ENCODE measurements at places on chromosomes 4 and X.

GRCh38 chr4:119540249-119540648, 88.4 kb downstream of the PDE5A start:
- H3K27ac ChIP-seq = no peak overlapping the region
- no peaks in the 10 kb centered on the region for H3K27me3 ChIP-seq
- no peak for DNase-seq
- no peaks in the 10 kb centered on the region for H3K4me1 ChIP-seq

DNA sequence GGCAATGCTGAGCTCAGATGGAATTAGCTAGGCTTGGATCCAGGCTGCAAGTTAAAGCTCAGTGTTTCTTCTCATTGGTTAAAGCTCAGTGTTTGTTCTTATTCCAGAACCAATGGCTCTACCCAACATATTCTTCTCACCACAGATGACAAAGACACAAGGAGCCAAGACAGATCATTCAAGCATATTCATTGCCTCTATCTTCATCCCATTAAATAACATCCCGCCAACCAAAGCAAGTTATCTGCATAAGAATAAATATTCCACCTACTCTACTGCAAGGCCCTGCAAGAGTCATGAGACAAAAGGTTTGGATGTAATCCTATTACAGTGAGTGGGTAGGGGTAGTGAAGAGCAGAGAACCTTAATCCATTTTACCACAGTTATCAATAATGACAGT, 766.5 kb downstream of the C4orf33 start:
- H3K27me3 ChIP-seq = no peaks in the 10 kb centered on the region
- no peaks in the 10 kb centered on the region for H3K4me1 ChIP-seq
- H3K4me3 ChIP-seq = no peak overlapping the region
- H3K27ac ChIP-seq = no peak overlapping the region
- no peaks in the 10 kb centered on the region for H3K36me3 ChIP-seq

- H3K27ac ChIP-seq = no peak overlapping the region
- no peaks in the 10 kb centered on the region for H3K27me3 ChIP-seq
- H3K4me1 ChIP-seq = no peaks in the 10 kb centered on the region
- DNase-seq = no peak
- no peak overlapping the region for H3K4me3 ChIP-seq
These were observed 47.6 kb downstream of the FBXW7 start for GRCh38 chr4:152488246-152488645.

- H3K4me1 ChIP-seq = no peaks in the 10 kb centered on the region
- H3K27ac ChIP-seq = no peak overlapping the region
- no peaks in the 10 kb centered on the region for H3K36me3 ChIP-seq
- no peak overlapping the region for H3K4me3 ChIP-seq
- no peak for DNase-seq
- no peaks in the 10 kb centered on the region for H3K27me3 ChIP-seq
These were observed 40.6 kb upstream of the IL21 start for GRCh38 chr4:122661176-122662160.

GRCh38 chr4:41281038-41281634, 24.4 kb downstream of the UCHL1 start:
- no peaks in the 10 kb centered on the region for H3K4me1 ChIP-seq
- no peak for DNase-seq
- no peaks in the 10 kb centered on the region for H3K36me3 ChIP-seq
- no peak overlapping the region for H3K27ac ChIP-seq
- H3K27me3 ChIP-seq = peaks cover 27% of the 10 kb centered on the region
- H3K4me3 ChIP-seq = no peak overlapping the region

DNA sequence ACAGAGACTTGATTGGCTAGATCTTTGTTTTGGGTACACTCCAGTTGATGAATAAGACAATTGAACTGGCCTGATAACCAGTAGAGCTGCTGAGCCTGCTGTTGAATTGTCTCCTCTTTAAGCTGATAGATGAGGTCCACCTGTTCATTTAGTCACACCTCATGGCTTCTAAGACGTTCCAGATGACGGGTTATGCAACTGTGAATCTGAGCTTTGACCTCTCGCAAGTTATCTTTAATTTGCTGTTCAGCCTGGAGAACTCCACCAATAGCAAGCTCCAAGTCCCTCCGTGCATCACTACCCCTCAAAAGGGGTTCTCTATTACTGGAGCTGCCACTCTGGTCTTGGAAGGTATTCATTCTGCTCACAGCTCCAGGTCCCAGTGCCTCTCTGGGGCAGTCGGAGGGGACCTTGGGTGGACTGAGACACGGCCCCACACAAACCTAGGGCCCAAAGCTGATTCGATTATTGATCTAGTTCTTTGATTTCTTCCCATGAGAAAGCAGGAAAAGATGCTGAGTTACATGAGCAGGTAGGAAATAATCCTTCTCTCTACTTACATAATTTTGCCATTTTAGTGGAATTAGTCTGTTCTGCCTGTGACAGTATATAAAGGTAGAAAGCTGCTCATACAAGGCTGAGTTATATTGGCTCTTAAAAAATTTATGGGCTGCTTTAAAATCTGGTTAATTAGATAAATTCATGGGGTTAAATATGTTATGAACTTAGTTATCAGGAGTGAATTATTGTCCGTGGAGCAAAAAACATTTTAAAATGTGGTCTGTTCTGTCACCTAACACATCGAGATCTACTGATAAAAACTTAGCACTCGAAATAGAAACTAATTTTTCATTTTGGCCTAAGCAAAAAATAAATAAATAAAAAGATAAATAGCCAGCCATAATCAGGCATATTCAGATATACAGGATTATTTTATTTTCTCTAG, 6.8 kb downstream of the MMAA start:
- no peak overlapping the region for H3K27ac ChIP-seq
- H3K27me3 ChIP-seq = no peaks in the 10 kb centered on the region
- no peak overlapping the region for H3K4me3 ChIP-seq
- no peak for DNase-seq

DNA sequence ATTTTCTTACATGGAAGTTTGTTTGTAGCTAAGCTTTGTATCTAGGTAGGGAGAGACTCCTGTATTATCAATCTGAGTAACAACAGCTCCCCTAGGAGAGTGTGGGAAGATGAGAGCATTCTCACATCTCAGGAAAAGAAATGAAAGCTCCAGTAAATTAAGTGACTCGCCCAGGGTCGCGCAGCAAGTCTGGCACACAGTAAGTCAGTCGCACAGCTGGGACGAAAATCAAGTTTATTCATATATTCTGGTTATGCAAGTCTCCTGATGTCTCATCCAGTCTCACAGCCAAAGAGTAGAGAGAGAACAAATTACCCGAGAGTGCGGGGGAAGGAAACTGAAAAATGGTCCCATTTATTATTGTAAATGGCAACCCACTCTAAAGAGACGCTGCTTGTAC, 216.1 kb downstream of the STK32B start:
- no peaks in the 10 kb centered on the region for H3K36me3 ChIP-seq
- no peak for DNase-seq
- no peaks in the 10 kb centered on the region for H3K27me3 ChIP-seq
- H3K27ac ChIP-seq = no peak overlapping the region
- H3K4me3 ChIP-seq = no peak overlapping the region

GRCh38 chrX:106672527-106672926, 54.0 kb upstream of the RNF128 start:
- no peak for DNase-seq
- no peaks in the 10 kb centered on the region for H3K27me3 ChIP-seq
- no peak overlapping the region for H3K4me3 ChIP-seq
- no peak overlapping the region for H3K27ac ChIP-seq
- H3K4me1 ChIP-seq = no peaks in the 10 kb centered on the region

DNA sequence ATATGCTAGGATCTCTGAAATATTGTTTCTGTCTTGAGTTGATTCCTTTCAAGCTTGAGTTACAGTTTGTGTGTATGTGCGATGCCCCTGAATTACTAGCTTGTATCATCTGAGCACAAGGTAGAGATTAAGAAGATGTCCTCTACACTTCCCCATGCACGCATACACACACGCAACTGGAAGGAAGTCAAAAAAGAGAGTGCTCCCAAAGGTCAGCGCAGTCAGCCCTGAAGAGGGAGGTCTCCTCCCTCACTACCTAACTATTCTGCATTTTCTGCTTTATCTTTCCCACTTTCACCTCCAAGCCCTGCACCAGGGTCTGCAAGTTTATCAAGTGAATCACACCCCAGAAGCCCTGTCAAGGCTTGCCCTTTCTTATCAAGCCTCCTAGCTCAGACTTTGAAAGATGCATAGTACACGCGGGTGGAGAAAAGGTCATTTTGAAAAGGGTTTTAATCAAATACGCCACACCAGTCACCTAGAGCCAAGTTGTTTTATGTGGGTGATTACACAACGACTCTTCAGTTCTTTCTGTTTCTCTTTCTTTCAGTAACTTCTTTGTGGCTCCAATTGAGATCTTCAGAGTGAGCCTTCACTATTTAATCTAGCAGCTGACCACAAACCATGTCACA, 127.7 kb downstream of the ASB9 start:
- H3K27me3 ChIP-seq = peaks cover 4% of the 10 kb centered on the region
- no peaks in the 10 kb centered on the region for H3K36me3 ChIP-seq
- no peaks in the 10 kb centered on the region for H3K4me1 ChIP-seq
- no peak overlapping the region for H3K27ac ChIP-seq
- no peak for DNase-seq

GRCh38 chrX:31319586-31319985, 247.7 kb upstream of the FTHL17 start:
- no peaks in the 10 kb centered on the region for H3K4me1 ChIP-seq
- H3K27me3 ChIP-seq = no peaks in the 10 kb centered on the region
- H3K36me3 ChIP-seq = no peaks in the 10 kb centered on the region
- H3K27ac ChIP-seq = no peak overlapping the region
- no peak for DNase-seq
- H3K4me3 ChIP-seq = no peak overlapping the region

DNA sequence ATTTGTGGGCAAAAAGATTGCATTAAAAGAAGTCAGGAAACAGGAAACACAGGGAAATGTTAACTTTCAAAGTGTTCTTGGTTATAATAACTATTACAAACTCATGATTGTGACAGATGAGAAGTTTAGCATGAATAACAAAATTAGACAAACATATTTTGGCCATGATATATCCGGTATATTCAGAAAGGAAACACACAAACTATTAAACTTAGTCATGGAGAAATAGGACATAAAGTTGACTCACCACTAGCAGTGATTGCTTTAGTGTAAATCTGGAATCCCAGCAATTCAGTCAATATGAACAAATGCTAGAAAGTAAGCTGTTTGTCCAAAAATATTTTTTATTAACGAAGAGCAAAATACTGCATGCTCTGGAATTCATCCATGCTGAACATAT, 1299.9 kb downstream of the C4orf33 start:
- no peaks in the 10 kb centered on the region for H3K4me1 ChIP-seq
- no peaks in the 10 kb centered on the region for H3K36me3 ChIP-seq
- no peak for DNase-seq
- H3K4me3 ChIP-seq = no peak overlapping the region
- H3K27me3 ChIP-seq = no peaks in the 10 kb centered on the region

DNA sequence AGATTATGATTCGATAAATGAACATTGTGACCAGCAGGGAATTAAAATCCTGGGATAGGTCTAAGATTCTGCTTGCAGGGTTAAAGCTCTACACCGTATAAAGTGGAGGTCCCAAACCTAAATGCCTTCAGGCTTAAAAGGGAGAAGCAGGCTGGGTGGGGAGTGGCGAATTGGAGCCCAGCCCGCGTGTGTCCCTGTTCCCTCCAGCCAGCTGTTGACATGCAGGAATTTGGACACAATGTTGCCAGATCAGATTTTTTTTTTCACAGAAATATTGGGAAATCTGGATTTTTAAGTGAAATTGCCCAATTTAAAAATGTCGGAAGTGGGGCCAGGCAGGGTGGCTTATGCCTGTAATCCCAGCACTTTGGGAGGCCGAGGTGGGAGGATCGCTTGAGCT, 60.5 kb downstream of the ELF4 start:
- no peak overlapping the region for H3K4me3 ChIP-seq
- DNase-seq = no peak
- no peak overlapping the region for H3K27ac ChIP-seq
- H3K27me3 ChIP-seq = no peaks in the 10 kb centered on the region

- no peaks in the 10 kb centered on the region for H3K27me3 ChIP-seq
- no peaks in the 10 kb centered on the region for H3K4me1 ChIP-seq
- no peak overlapping the region for H3K4me3 ChIP-seq
These were observed 195.7 kb upstream of the IL1RAPL1 start for GRCh38 chrX:28391528-28391927.

- H3K4me3 ChIP-seq = no peak overlapping the region
- H3K27me3 ChIP-seq = no peaks in the 10 kb centered on the region
- H3K36me3 ChIP-seq = no peaks in the 10 kb centered on the region
- no peak for DNase-seq
- no peak overlapping the region for H3K27ac ChIP-seq
- H3K4me1 ChIP-seq = no peaks in the 10 kb centered on the region
These were observed 113.5 kb upstream of the USP9X start for GRCh38 chrX:40971736-40972135.

DNA sequence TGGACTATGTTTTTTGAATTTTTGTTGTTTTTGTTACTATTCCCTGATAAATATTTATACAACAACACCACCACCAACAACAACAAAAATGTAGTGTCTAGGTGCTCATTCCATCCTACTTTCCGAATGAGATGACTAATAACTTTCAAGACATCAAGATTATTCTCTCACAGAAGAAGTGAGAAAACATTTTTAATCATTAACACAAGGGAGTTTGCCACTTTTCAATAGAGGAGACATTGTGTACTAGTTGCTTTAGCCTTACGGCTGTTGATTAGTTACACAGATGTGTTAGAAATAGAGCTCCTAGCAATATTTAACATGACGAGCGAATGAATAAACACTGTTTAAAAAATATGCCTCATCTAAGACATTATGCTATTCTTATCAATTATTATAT, 898.8 kb downstream of the C4orf33 start:
- DNase-seq = no peak
- H3K27ac ChIP-seq = no peak overlapping the region
- H3K36me3 ChIP-seq = no peaks in the 10 kb centered on the region

DNA sequence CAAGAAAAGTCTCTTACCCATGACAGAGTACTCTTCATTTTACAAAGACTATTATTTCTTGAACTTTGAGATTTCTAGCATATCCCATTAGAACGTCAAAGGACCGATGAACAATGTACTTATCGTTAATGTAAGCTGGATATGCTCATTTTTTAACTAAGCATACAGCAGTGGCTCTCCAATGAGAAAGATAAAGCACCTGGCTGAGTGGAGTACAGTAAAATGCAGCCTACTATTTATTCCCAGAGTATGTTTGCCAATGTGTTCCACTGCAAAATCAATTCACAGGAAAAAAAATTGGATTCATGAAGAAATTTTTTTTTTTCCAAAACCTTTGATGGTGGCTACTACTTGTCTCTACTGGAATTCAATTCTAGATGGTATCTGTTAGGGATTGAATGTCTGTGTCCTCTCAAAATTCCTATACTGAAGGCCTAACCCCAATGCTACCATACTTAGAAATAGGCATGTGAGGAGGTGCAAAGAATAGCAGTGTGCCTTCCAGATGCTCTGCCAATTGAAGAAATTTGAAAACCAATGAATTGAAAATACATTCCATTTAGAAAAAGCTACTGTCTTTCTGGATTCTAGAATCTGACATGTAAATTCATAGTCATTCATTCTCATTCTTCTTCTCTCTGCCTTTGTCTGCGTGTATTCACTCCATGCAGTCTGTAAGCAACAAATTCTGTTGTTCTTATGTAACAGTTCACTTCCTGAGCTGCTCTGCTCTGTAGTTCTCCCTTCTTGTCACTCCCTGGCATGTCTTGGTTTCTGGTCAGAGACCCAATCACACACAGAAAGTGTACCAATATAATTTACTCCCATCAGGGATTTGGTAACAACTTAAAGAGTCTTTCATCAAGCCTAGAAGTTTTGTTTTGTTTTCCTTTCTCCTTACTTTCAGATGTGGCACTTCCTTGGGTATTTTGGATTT, 61.4 kb downstream of the PAPSS1 start:
- no peaks in the 10 kb centered on the region for H3K4me1 ChIP-seq
- no peak overlapping the region for H3K4me3 ChIP-seq
- no peaks in the 10 kb centered on the region for H3K36me3 ChIP-seq
- H3K27me3 ChIP-seq = no peaks in the 10 kb centered on the region

- no peak overlapping the region for H3K27ac ChIP-seq
- no peaks in the 10 kb centered on the region for H3K27me3 ChIP-seq
- H3K36me3 ChIP-seq = no peaks in the 10 kb centered on the region
- H3K4me1 ChIP-seq = no peaks in the 10 kb centered on the region
These were observed 186.3 kb downstream of the NWD2 start for GRCh38 chr4:37430718-37431416.

All from spleen (tissue), 13 donors.